ENCODE measurements at places on chromosomes 5 and 9. TPM values are rescaled to one million over a fixed set of nuclear protein-coding genes. Genes with fewer than 3 reads are reported as not detected.

- H3K27ac ChIP-seq, result no peak overlapping the region
- H3K4me3 ChIP-seq, result no peak overlapping the region
- DNase-seq, result no peak
- no peaks in the 10 kb centered on the region for H3K4me1 ChIP-seq
- H3K36me3 ChIP-seq, result no peaks in the 10 kb centered on the region
- no peaks in the 10 kb centered on the region for H3K27me3 ChIP-seq
Observed at GRCh38 chr9:125415583-125416460, 154.2 kb downstream of the GAPVD1 start.

DNA sequence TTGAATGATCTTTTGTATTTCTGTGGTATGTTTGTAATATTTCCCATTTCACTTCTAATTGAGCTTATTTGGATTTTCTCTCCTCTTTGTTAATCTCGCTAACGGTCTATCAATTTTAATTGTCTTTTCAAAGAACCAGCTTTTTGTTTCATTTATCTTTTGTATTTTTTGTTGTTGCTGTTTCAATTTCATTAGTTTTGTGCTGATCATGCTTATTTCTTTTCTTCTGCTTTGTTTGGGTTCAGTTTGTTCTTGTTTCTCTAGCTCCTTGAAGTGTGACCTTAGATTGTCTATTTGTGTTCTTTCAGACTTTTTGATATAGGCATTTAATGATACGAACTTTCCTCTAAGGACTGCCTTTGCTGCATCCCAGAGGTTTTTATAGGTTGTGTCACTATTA lies 28.4 kb upstream of the SNCAIP start:
- H3K4me1 ChIP-seq, result no peaks in the 10 kb centered on the region
- H3K27ac ChIP-seq, result no peak overlapping the region
- H3K36me3 ChIP-seq, result no peaks in the 10 kb centered on the region
- DNase-seq, result no peak
- H3K27me3 ChIP-seq, result no peaks in the 10 kb centered on the region

- no peak for DNase-seq
- H3K27me3 ChIP-seq, result no peaks in the 10 kb centered on the region
- no peak overlapping the region for H3K27ac ChIP-seq
Observed at GRCh38 chr5:171444582-171444981, 25.1 kb downstream of the FGF18 start.

- no peak overlapping the region for H3K27ac ChIP-seq
- no peaks in the 10 kb centered on the region for H3K4me1 ChIP-seq
- H3K4me3 ChIP-seq, result no peak overlapping the region
- H3K27me3 ChIP-seq, result no peaks in the 10 kb centered on the region
- no peak for DNase-seq
- no peaks in the 10 kb centered on the region for H3K36me3 ChIP-seq
Observed at GRCh38 chr5:170920196-170920595, 58.4 kb downstream of the RANBP17 start.

DNA sequence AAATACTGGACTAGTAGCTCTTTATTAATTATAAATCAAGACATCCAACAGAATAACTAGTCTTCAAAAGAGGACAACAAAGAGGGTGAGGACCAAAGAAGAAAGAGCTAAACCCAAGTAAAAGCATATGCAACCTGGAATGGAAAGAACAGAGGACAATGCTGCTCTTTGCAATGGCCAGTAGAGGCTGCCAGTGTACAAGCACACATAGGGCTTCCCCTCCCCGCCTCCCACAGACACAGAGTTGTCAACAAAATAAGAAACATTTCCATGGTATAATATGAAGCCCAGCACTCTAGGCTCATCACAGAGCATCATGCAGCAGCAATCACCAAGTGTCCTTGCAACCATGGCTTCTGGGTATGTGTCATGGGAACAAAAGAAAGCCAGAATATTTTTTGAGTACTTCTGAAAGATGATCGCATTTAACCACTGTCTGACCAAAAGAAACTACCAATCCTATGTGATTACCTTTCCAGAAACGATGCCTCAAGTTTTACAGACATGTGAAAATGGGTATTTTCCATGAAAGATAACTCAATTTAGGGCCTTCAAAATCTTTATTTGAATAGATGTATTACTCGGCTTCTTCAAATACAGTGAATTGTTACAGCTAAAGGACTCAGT lies 58.1 kb downstream of the RFX3 start:
- H3K4me1 ChIP-seq, result no peaks in the 10 kb centered on the region
- H3K36me3 ChIP-seq, result no peaks in the 10 kb centered on the region
- DNase-seq, result peak; percentile 65

GRCh38 chr5:157965040-157965678 lies 106.2 kb upstream of the CLINT1 start:
- H3K36me3 ChIP-seq, result no peaks in the 10 kb centered on the region
- H3K4me1 ChIP-seq, result peaks cover 11% of the 10 kb centered on the region
- H3K27ac ChIP-seq, result no peak overlapping the region
- DNase-seq, result peak; percentile 60
- no peaks in the 10 kb centered on the region for H3K27me3 ChIP-seq
- no peak overlapping the region for H3K4me3 ChIP-seq

- no peaks in the 10 kb centered on the region for H3K36me3 ChIP-seq
- no peak for DNase-seq
- peaks cover 20% of the 10 kb centered on the region for H3K4me1 ChIP-seq
- H3K4me3 ChIP-seq, result no peak overlapping the region
- no peaks in the 10 kb centered on the region for H3K27me3 ChIP-seq
Observed at GRCh38 chr5:56520986-56521730, 288.0 kb upstream of the ANKRD55 start.

- no peak for DNase-seq
- no peaks in the 10 kb centered on the region for H3K4me1 ChIP-seq
- H3K27me3 ChIP-seq, result no peaks in the 10 kb centered on the region
- no peak overlapping the region for H3K4me3 ChIP-seq
- no peaks in the 10 kb centered on the region for H3K36me3 ChIP-seq
- no peak overlapping the region for H3K27ac ChIP-seq
Observed at GRCh38 chr9:89153232-89154017, 25.2 kb downstream of the SHC3 start.

GRCh38 chr9:4207881-4208615 lies 91.8 kb downstream of the GLIS3 start:
- H3K36me3 ChIP-seq, result no peaks in the 10 kb centered on the region
- DNase-seq, result peak; percentile 18
- H3K4me1 ChIP-seq, result no peaks in the 10 kb centered on the region
- no peaks in the 10 kb centered on the region for H3K27me3 ChIP-seq
- H3K4me3 ChIP-seq, result no peak overlapping the region

- no peaks in the 10 kb centered on the region for H3K4me1 ChIP-seq
- no peaks in the 10 kb centered on the region for H3K36me3 ChIP-seq
- no peak for DNase-seq
- H3K27me3 ChIP-seq, result no peaks in the 10 kb centered on the region
- H3K4me3 ChIP-seq, result no peak overlapping the region
- no peak overlapping the region for H3K27ac ChIP-seq
Observed at GRCh38 chr5:53819482-53819881, 259.0 kb downstream of the NDUFS4 start.

DNA sequence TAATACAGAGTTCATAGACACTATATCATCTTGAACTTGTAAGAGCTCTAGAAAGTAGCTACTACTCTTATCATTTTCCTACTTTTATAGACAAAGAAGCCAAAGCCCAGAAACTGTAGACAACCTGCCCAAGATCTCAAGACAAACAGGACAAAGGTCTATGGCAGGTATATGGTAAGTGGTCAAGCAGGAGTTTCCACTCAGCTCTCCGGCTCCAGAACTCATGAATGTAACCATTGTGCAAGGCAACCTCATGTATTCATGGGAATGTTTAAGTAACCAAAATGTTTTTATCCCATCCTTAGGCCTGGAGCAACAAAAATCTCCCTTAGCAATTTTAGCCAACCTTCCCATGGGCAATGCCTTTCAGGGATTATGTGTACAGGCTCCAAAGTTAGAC lies 163.4 kb upstream of the PUM3 start:
- no peaks in the 10 kb centered on the region for H3K36me3 ChIP-seq
- no peaks in the 10 kb centered on the region for H3K27me3 ChIP-seq
- peaks cover 12% of the 10 kb centered on the region for H3K4me1 ChIP-seq
- no peak overlapping the region for H3K27ac ChIP-seq
- no peak for DNase-seq

DNA sequence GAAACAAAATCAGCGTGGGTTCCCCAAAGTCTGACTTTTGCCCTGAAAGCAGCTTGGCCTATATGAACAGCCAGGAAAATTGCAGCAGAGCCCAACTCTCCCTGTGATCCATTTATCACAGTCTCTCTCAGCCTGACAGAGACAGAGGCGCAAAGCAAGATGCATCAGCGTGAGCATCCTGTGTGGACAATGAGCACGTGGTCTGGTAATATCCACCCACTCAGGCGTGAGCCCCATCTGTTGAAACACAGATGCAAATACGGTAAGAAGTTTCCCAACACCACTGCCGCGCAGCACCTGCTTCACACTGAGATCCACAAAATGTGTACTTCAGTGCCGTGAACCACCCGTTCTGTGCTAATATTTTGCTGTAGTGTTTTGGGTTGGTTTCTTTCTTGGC lies 114.6 kb downstream of the MRPL36 start:
- H3K36me3 ChIP-seq, result no peaks in the 10 kb centered on the region
- no peak for DNase-seq
- H3K4me3 ChIP-seq, result no peak overlapping the region
- H3K27me3 ChIP-seq, result no peaks in the 10 kb centered on the region

DNA sequence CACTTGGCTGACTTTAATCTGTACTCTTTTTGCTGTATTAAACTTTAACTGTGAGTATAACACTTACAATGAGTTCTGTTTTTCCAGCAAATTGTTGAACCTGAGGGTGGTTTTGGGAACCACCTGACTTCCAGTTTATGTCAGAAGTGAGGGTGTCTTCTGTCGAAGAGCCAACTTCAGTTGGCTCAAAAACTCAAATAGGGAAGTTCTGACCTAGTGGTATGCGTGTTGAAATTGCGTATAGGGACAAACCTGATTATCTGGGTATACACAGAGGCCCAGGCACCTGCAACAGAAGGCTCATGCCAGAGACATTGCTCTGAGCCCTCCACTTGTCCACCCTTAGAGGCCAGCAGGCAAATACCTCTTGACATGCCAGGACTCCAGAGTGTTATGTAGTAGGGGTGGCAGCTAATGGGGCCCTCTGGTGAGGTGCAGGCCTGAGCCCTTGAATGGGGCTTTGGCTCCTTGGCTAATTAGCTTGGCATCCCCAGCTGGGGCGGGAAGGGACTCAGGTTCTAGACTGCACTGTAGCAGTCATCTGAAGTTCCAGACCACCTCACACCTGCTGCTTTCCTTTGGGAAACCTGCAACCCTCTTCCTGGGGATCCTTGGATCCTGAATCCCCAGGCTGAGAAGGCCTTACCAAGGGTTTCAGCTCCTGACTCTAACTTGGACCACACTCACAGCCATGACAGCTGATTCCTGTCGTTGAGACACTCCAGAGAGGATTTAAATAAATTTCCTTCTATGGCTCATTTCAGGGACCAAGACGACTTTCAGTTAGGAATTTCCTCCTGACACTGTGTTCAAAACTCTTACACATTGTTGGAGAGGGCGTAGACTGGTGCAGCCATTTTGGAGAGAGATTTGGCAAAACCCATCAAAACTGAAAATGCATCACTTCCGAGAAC lies 189.6 kb downstream of the HSPA4 start:
- DNase-seq, result no peak
- no peak overlapping the region for H3K27ac ChIP-seq
- H3K27me3 ChIP-seq, result no peaks in the 10 kb centered on the region
- H3K4me3 ChIP-seq, result no peak overlapping the region

DNA sequence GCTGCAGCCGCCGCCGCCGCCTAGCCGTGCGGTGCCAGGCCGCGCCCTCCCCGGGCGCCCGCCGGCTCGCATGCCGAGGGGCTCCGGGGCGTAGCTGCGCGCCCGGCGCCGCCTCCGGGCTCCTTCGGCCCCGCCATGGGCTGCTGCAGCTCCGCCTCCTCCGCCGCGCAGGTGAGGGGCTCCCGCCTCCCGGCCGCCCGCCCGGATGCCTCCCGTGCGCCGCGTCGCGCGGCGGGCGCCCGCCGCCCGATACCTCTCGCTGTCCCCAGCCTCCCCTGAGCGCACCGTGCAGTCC lies 230 bp downstream of the SLC44A1 start:
- peaks cover 7% of the 10 kb centered on the region for H3K4me1 ChIP-seq
- peak overlapping the region; percentile 71 for H3K4me3 ChIP-seq
- H3K27ac ChIP-seq, result no peak overlapping the region
- DNase-seq, result no peak

- peaks cover 44% of the 10 kb centered on the region for H3K27me3 ChIP-seq
- peak overlapping the region; percentile 1 for H3K27ac ChIP-seq
- peak overlapping the region; percentile 56 for H3K4me3 ChIP-seq
- no peaks in the 10 kb centered on the region for H3K36me3 ChIP-seq
Observed at GRCh38 chr5:114360816-114361723, 800 bp upstream of the KCNN2 start.

DNA sequence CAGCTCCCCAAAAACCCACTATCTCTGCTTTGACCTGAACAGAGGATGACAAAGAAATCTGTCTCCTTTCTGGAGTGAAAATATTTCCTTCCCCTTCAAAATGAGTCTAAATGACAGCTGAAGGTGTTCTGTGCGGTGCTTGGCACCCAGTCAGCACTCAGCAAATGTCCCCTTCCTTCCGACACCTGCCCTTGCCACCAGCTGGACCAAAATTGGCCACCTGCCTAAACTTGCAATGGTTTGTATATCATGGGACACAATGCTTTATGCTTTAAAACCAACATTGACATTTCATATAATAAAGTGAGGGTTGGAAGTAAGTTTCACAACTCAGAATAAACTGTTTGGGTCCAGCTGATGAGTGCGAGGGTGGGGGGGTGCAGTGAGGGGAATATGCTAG lies 7.5 kb upstream of the TTC1 start:
- H3K4me3 ChIP-seq, result no peak overlapping the region
- peak overlapping the region; percentile 15 for H3K27ac ChIP-seq
- no peaks in the 10 kb centered on the region for H3K36me3 ChIP-seq
- peaks cover 2% of the 10 kb centered on the region for H3K27me3 ChIP-seq
- peaks cover 7% of the 10 kb centered on the region for H3K4me1 ChIP-seq

GRCh38 chr9:126864771-126865170 lies 4.3 kb downstream of the ZBTB34 start:
- no peaks in the 10 kb centered on the region for H3K27me3 ChIP-seq
- H3K27ac ChIP-seq, result no peak overlapping the region
- H3K36me3 ChIP-seq, result peaks cover 33% of the 10 kb centered on the region
- DNase-seq, result no peak

DNA sequence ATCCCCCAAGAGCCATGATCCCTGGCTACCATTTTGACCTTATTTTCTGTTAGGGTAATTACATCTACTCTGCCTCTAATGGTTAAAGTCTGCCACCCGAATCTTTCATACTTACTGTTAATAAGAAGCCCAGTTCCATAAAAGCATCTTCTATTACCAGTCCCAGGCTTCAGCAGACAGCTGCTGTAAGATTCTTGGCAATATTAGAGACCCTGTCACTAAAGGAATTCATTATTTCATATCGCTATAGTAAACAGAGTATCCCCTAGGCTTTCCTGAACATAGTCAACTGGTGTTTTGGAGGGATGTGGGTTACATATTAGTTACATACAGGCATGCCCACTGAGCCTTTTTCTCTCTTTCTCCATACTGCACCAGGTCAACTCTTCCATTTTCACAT lies 608.7 kb upstream of the SEMA6A start:
- H3K27me3 ChIP-seq, result no peaks in the 10 kb centered on the region
- H3K4me1 ChIP-seq, result no peaks in the 10 kb centered on the region
- H3K36me3 ChIP-seq, result no peaks in the 10 kb centered on the region

EQTN gene
- 0.13 TPM for total RNA-seq

SPAAR gene
- total RNA-seq, result 0.89 TPM

TMOD1 gene
- 46.1 TPM for total RNA-seq

DRD1 gene
- under 0.01 TPM for total RNA-seq

ANKRD33B gene
- total RNA-seq, result 1.7 TPM

PTGDS gene
- total RNA-seq, result 8.4 TPM

NUTM2G gene
- not detected for total RNA-seq

ZNF354C gene
- 11.0 TPM for total RNA-seq
